Fibroblast of skin of back (primary cell): ENCODE measurements at places on chromosomes 7 and 10.
A peak's percentile ranks its signal among the peaks of the same experiment; 100 is the strongest.

DNA sequence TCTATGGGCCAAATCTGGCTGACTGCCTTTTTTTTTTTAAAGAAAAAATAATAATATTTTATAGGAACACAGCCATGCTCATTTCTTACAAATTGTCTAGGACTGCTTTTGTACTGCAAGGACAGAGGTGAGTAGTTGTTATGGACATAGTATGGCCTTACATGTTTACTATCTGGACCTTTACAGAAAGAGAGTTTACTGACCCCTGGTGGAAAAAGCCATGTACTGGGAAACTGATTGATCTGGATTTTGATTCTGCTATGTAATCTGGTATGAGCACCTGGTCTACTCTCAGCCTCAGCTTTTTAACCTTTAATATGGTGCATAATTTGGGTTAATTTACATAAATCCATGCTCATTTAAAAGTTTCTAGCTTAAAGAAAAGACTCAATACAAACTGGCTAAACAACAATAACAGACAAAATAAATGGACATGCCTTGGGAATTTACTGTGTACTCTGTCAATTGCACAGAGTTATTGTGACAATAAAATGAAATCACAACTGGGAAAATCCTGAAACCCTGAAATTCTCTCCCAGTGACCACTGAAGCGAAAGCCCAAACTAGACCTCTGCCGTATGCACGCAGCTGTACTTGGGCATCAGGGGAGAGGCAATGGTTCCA is 260.7 kb downstream of the BMPER start:
- peak; percentile 37 for DNase-seq

- DNase-seq, result peak; percentile 69
These were observed 3.1 kb downstream of the ANKRD22 start for GRCh38 chr10:88848499-88848898.

DNA sequence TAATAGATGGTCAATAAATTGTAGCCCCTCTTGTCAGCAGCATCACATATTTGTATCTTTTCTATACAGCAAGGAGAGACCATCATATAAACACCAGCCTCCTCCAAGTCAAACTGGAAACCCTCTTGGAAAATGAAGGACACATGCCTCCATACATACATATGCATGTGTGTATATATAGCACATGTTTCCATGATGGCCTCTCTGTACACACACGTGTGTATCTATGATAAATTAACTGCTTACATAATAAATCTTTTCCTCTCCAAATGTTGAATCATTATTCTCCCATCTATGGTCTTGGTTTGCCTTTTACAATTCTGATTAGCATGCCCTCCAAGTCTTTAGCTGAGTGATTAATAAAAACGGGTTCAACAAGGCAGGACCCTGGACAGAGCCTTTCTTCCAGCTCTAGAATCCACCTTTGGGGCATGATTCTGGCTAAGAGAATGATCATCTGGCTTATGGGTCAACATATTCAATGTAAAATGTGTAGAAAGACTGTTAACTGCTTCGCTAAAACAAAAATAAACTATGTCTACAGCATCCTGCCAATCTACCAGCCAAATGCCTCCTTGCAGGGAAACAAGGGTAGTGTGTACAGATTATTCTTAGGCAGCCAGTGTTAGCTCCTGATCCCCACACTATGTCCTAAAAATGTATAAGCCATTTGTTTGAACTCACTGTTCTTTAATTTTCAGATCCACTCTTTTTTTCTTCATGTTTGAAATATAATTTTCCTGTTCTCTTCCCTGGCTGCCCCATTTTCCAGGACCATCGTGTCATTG is 70.0 kb downstream of the CRTAC1 start:
- no peak for DNase-seq

DNA sequence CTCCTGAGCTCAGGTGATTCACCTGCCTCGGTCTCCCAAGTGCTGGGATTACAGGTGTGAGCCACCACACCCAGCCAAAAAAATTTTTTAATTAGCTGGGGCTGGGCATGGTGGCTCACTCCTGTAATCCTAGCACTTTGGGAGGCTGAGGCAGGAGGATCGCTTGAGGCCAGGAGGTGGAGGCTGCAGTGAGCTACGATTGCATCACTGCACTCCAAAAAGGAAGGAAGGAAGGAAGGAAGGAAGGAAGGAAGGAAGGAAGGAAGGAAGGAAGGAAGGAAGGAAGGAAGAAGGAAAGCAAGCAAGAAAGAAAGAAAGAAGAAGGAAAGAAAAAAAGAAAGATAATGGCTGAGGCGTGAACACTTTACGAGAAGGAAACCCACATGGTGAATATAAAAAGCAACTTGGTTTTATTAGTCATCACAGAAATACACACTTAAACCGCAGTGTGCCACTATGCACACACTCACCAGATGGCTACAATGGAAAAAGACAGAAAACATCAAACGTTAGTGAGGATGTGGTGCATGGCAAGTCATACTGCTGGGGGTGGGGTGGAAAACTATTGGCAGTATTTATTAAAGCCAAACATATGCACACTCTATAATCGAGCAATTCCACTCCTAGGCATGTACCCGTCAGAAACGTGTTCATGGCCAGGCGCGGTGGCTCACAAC is 4.4 kb upstream of the CCL26 start:
- DNase-seq, result peak; percentile 92

GRCh38 chr7:31874631-31875386 is 187.8 kb downstream of the PPP1R17 start:
- DNase-seq, result no peak

DNA sequence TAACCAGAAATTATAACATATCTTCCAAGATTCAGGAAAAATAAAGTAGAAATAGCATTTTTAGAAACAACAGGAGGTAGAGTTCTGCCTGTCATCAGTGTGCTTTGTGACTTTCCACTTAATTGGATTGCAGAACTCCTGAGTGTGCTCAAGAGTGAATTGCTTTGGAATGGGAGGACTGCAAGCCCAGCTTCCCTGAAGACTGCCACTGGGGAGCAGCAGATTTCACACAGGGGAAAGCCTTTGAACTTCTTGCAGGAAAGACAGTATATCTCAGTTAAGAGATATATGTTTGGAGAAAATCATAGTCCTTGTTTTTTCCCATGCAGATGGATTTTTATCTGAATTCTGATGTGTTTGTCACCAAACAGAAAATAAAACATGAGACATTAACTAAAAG is 124.5 kb downstream of the TMEM168 start:
- peak; percentile 6 for DNase-seq

DNA sequence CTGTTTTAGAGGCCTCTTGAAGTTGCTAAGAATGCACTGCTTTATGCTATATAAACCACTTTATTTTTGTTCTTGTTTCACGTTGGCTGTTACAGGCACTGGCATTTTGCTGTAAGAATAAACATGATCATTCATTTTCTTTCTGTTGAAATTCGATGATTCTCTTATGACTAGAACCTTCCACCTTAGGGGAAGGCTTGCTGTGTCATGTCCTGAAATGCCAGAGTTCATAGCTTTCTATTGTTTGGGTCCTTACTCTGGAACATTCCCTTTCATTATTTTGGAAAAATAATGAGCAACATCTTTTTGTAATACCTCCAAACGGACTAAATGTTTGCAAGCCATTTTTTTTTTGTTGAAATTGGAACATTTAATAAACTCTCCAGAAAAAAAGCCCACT is 495.1 kb upstream of the POT1 start:
- DNase-seq, result no peak

- no peak for DNase-seq
These were observed 62.1 kb downstream of the AKAP9 start for GRCh38 chr7:92002720-92003119.

- no peak for DNase-seq
These were observed 51.7 kb downstream of the PRKCQ start for GRCh38 chr10:6528198-6528950.

- no peak for DNase-seq
These were observed 102.8 kb upstream of the THSD7A start for GRCh38 chr7:11934796-11935195.

GRCh38 chr7:30984359-30985107 is 20.8 kb downstream of the GHRHR start:
- peak; percentile 51 for DNase-seq

DNA sequence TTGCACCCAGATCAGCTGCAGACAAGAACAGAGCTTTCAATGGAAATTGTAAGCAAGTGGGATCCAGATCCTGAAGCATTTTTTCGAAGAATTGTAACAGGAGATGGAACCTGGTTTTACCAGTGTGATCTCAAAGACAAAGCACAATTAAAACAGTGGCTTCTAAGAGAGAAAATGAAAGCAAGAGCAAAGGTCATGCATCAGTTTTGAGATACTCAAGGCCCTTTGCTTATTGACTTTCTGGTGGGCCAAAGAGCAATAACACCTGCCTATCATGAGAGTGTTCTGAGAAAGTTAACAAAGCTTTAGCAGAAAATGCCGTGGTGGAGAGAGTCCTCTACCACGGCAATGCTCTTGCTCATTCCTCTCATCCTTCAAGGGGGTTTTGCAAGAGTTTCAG is 194.8 kb downstream of the TMEM178B start:
- DNase-seq, result no peak
